ENCODE measurements at places on chromosomes 11 and 22.
A peak's percentile ranks its signal among the peaks of the same experiment; 100 is the strongest.

GRCh38 chr22:22125579-22126468 lies 118.8 kb upstream of the VPREB1 start:
- DNase-seq, result no peak

- DNase-seq, result no peak
These were observed 45.3 kb upstream of the PPP2R1B start for GRCh38 chr11:111811445-111811844.

- DNase-seq, result peak; percentile 16
These were observed 29.0 kb upstream of the API5 start for GRCh38 chr11:43282607-43283440.

GRCh38 chr22:21990445-21991303 lies 8.1 kb upstream of the TOP3B start:
- no peak for DNase-seq

DNA sequence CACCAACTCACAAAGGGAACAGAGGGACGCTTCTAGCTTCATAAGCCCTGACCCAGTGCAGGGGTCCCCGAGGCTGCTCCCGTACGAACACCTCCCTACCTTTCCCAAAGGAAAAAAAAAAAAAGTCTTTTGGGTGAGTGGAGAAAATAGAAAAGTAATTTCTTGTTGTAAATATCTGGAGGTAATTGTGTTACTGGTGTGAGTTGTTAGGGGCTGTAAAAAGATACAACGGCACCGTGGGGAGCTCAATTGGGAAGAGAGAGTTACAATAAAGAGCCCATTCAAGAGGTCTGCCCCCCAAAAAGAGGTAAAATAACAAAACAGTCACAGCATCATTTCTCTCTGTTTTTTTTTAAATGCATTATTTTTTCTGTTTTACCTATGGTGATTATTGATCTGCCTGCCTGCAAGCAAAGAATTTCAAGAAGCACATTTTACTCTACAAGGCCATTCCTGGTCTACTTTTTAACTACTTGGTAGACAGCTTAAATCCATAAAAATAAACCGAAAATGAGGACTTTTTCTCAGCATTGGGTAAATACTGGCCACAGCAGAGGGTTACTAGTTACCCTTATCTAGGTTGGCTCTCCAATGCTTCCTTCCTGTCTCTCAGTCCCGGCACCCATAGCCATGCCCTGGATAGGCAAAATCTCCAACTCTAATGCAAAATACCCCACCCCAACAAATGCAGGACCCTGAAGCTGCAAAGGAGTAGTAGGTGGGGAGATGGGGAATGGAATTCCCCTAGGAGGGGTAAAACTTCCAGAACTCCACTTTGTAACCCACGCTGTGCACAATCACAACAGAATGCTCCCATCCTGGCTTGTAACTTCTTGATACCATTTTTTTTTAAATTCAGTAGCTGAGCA lies 3.1 kb downstream of the PAX6 start:
- no peak for DNase-seq

DNA sequence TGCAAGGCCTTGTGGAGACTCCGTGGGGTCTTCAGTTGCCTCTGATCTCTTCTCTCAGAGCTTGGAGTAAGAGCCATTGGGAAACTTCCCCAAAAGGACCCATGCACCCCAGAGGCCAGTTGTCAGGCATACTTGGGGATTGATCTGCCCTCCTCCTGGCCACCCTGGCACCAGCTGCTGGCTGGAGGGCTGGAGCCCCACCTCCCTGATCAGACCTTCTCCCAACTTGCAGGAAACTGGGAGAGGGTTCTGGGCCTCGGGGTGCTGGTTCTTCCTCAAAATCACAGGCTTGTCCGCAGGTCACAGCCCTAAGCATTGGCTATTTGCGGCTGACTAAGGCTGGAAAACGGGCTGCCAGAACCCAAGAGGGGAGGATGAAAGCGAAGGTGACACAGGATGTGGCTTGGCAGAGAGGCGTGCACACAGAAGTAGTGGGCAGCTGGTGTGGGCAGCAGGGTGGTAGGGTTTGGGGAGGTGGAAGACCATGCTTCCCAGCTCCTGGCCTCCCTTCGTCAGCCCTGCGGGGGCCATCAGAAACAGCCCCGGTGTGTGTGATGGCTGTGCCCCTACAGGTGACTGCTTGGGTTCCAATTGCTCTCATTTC lies 1.3 kb upstream of the DGKZ start:
- DNase-seq, result no peak

DNA sequence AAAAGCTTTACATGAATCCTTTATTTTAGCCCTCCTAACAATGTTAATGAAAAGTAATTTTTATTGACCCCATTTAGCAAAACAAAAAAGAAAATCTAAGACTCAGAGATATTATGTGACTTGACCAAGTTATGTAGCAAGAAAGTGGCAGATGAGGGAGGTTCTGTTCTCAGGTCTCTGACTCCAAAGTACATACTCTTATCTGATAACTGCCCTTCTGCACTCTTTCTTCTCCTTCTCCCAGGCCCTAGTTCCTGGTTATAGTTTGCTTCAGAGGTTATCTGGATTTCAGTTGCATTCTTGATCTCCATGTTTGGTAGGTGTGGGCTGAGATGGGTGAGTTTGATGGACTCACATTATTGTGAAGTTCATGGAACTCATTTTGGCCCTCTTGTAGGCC lies 4.5 kb downstream of the OR9Q2 start:
- no peak for DNase-seq

GRCh38 chr11:128609785-128610184 lies 22.4 kb upstream of the ETS1 start:
- DNase-seq, result no peak

DNA sequence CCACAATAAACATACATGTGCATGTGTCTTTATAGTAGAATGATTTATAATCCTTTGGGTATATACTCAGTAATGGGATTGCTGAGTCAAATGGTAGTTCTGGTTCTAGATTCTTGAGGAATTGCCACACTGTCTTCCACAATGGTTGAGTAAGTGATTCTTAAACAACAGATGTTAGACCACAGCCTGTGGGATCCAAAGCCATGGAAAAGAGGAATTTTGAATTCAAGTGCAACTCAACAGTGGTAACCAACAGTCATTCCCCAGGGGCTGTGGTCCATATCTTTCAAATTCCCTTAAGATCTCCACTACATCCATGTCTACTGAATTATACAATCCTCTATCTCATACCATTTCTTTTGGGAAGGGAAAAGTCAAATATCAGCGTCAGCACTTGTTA lies 321.5 kb downstream of the LARGE1 start:
- DNase-seq, result no peak

DNA sequence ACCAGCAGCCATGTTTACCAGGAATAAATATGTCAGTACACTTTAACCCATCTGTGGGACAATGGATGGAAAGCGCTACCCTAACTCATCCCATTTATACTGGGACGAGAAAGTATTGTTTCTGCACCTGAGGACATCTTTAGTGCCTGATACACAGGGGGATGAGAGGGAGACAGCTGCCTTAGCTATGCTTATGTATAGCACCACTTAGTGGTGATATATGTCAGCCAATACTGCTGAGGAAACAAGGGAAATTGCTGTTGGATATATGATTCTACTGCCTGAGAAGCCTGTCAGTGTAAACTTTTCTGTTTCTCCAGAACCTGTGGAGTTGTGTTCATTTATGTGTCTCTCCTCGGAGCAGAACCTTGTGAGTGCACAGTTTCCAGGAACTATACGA lies 13.3 kb upstream of the CEP295 start:
- peak; percentile 21 for DNase-seq

GRCh38 chr22:29253561-29254285 lies 14.1 kb downstream of the RHBDD3 start:
- DNase-seq, result no peak
